ENCODE measurements at places on chromosomes 1 and 21.

DNA sequence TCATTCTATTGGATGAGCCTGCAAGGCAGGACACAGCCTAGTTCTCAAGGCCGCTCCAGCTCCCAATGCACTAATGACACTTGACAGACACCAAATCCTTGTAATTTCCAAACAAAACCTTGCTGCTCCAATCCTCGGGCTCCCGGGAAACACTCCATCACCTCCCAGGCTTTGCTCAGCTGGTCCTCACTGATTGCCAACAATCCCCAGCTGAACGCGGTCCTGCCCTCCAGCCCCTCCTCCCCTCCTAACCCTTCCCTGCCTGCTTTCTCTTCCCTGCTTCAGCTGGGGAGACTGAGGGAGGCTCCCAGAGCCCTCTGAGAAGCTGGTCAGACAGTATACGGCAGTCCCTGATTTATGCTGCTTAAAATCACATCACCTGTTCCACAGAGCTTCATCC is 114.4 kb upstream of the TNR start:
- no peak for DNase-seq

- no peak for DNase-seq
These were observed 45.5 kb upstream of the GTF2B start for GRCh38 chr1:88936760-88937342.

- DNase-seq, result no peak
These were observed 31.6 kb downstream of the PBX1 start for GRCh38 chr1:164590592-164590991.

GRCh38 chr1:44300852-44301251 is 54.2 kb downstream of the ERI3 start:
- DNase-seq, result peak; percentile 80

DNA sequence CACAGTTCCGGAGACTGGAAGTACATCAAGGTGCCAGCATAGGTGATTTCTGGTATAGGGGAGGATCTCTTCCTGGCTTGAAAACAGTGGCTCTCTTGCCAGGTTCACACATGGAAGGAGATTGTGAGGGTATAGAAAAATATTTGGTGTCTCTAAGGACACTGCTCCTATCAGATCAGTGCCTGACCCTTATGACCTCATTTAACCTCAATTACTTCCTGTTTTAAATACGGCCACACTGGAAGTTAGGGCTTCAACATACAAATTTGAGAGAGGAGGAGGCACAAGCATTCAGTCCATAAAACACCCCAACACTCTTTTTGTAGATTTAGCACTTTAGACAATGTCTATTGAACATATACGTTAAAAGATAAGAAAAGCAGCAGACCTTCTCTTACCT is 37.0 kb downstream of the COL6A1 start:
- DNase-seq, result no peak

DNA sequence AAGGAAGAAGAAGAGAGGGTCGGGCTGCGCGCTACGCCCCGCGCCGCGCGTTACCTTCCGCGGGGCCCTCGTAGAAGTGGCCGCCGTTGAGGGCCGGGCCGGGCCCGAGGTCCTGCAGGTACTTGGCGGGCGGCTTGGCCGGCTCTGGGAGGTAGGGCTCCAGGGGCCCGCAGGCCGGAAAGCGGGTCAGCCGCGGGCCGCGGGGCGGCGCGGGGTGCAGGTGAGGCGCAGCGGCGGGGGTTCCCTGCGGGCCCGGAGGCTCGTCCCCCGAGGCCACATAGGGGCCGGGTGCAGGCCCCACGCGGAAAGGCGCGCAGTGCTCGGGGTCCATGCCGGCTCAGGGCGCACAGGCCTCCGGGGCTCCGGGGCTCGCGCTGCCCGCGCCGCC is 196 bp downstream of the ALX3 start:
- no peak for DNase-seq

- DNase-seq, result no peak
These were observed 23.5 kb downstream of the SERPINC1 start for GRCh38 chr1:173893611-173894010.

DNA sequence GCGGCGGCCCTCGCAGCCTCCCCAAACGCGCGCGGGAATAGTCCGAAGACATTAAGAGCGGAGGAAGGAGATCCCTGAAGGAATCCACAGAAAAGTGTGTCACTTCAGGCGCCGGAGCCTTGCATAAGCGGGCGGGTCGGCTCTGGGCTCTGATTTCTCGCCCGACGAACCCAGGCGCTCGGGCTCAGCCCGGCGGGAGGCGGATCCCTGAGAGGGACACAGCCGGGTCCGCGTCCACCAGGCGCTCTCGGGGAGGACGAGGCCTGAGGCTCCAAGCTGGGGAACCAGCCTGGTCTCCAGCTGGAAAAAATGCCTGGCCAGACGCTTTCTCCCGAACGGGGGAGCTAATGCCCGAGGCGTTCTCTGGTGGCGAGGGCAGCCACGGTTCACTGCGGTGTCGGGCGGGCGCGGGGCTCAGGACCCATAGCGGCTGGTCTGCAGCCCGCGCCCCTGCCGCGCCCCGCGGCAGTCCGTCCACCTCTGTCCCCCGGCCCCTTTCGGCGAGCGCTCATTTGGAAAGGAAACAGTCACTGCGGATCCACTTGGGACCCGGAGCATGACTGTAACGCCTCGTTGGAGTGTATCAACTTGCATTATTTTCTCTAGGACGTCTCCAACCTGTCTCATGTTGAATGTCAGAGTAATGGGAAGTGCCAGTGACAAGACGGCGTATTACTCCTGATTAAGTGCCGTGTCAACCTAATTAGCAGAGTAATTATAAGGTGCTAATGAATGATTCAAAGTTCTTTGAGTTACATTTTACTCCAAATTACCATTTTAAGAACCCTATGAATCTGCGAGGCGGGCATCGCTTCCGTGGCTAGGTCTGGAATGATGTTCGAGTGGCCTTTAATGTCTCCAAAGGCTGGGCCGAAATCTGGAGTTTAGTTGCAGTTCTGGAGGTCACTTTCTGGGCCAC is 1.6 kb upstream of the BARHL2 start:
- no peak for DNase-seq

- no peak for DNase-seq
These were observed 5.4 kb upstream of the PAFAH2 start for GRCh38 chr1:26003262-26003661.

GRCh38 chr1:17539477-17540254 is at the start of gene ARHGEF10L:
Gene ARHGEF10L, plus strand, starts transcription at chr1:17539698. Its CDS starts 40,898 bp downstream, at chr1:17580596.
- no peak for DNase-seq

DNA sequence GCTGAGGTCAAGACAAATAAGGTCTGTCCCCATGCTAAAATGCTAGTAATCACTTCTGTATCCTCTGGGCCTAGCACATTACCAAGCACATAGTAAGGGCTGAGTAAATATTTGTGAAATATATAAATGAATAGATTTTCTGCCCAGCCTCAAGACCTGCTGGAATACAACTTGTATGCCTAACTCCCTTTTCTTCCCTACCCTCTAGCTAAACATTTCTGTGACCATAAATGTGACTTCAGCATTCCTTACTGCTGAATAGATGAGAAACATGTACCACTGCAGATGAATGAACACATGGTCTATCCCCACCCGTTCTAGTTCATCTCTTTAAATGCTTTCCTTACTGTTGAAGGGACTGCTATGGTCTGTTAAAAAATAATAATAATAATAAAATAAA is 209.0 kb upstream of the HOOK1 start:
- DNase-seq, result no peak

- DNase-seq, result no peak
These were observed 15.4 kb upstream of the WASF2 start for GRCh38 chr1:27505420-27505680.

- DNase-seq, result no peak
These were observed 19.0 kb downstream of the DPH5 start for GRCh38 chr1:101006553-101006952.

- DNase-seq, result peak; percentile 25
These were observed 16.8 kb upstream of the STMN1 start for GRCh38 chr1:25922971-25923552.

DNA sequence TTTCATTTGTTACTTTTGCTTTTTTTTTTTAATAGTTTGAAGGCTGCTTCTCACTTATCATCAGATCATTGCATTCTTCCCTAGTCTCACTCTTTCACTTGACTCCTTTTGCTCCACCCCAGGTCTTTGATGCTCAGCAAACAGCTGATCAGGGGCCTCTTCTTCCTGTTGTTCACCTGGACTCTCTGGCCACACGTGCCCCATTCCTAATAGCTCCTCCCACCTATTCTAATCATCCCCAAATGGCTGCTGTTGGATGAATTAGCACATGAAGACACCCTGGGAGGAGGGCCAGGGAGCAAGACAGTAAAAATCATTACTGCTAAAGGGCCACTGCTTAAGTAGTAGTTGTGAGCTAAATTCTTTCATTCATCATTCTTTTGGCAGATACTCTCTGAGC is 119.5 kb downstream of the MAB21L3 start:
- no peak for DNase-seq

DNA sequence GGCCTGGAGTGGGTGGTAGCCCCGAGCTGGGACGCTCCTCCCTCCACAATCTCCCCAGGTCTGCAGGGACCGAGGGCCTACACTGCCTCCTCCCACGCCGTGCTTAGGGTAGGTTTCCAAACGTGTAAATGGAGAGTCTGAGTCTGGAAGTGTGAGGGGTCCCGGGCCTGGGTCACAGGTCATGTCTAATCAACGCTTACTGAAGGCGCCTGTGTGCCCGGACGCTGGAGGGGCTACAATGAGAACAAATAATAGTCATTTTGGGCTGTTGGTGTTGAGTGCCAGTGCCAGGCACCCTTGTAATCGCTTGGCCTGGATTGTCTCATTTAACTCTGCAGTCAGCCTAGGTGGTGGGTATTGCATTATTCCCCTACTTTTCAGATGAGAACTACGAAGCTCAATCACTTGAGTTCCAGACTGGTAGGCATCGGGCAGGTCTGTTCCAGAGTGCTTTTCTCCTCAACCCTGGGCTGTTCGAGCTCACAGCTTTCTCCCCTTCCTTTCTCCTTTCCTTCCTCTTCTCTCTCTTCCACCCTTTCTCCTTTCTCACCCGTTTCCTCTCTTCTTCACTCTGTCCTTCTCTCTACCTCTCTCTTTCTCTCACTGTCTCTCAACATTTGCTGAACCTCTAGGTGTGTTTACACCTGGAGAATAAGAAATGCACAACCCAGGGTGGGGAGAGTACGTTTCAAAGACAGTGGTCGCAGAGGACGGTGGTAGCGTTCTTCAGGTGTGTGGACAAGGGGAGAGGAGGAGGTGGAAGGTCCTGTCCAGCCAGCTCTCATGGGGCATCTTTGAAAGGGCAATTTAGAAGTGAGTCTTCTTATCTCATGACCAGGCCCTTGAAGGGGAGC is 883 bp downstream of the SLC66A1 start:
- no peak for DNase-seq

GRCh38 chr1:153474347-153474746 is 13.9 kb upstream of the S100A7 start:
- DNase-seq, result no peak

GRCh38 chr1:9061252-9061960 is 8.0 kb downstream of the SLC2A5 start:
- DNase-seq, result no peak

- no peak for DNase-seq
These were observed 3.9 kb upstream of the DBT start for GRCh38 chr1:100253552-100253951.

DNA sequence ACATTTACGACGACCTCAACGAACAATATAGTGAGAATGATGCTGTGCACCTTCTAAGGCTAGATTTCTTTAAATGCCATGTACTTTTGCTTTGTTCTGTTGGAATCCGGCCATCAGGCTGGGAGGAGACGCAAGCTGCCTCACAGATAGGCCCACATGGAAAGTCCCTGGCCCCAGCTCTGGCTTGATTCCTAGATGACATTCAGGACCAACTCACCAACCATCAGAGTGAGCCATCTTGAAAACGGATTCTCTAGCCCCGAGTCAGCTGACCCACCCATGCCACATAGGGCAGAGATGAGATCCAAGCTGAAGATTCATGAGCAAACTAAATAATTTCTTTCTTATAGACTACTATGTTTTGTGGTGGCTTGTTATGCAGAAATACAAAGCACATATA is 164.4 kb downstream of the ZNF281 start:
- no peak for DNase-seq

DNA sequence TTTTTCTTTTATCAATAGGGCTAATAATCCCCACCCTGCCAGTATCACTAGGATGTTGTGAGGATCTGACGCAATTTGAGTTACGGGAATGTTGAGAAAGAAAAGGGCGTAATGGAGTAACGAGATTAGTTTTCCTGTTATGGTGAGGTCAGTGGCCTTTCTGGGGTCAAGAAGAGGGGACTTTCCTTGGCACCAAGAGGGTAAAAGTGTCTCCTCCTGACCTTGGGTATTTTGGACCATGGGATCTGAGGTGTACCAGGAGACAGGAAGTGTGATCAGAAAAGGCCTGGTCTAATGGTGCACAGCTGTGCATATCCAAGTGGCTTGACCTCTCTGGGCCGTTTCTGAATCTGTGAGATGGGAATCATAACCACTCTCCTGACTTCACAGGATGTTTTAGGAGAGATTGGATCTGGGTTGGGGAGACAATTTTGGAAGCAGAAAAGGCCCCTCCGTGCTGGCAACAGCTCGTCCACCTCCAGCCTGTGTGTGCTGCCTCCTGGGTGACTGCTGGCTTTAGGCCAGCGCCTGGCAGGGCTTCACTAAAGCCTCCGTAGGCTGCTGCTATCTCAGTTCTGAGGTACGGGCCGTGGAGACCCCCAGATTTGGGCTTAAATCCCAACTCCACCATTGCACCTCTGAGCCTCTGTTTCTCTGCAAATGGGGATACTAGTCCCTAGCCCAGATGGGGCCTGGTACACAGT is 37.1 kb downstream of the ALPL start:
- no peak for DNase-seq

GRCh38 chr1:165856021-165856420 is 28.6 kb downstream of the UCK2 start:
- no peak for DNase-seq

GRCh38 chr1:109190189-109190588 is 23.5 kb upstream of the SARS1 start:
- DNase-seq, result no peak

DNA sequence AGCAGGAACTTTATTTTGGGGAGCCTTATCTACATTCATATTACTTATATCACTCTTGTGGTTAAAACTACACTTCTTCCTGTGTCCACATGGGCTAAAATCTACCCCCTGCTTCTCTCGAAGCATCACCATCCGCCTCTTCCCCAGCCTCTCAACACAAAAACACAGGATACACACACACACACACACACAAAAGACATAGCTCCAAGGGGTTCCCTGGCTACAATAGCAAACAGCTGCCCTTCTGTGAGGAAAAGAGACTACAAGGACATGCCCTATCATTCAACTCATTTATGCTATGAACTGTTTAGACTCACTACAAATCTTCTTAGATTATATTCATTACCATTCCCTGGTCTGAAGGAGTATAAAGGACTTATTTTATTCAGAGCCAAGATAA is 155.0 kb downstream of the PIGK start:
- DNase-seq, result peak; percentile 5
